PC-3 (cell line): ENCODE measurements at places on chromosomes 7 and 10.

DNA sequence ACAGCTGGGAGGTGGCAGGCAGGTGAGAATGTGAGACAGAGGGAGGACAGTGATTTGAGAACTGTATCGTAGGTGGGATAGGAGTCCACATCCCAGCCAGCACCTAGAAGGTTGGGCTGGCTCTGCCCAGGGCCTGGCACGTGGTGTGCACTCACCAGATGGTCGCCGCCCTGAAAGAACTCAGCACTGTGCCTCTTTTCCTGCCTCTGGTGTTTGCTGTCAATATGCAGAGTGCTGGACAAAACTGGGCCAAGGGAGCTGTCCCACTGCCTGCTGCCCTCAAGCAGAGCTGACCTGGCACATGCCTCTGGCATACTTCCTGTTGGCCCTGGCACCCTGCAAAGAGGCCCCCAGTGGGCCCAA is 36.8 kb downstream of the CHST3 start:
- H3K27me3 ChIP-seq, result no peaks in the 10 kb centered on the region
- no peak for DNase-seq
- H3K4me3 ChIP-seq, result no peak overlapping the region
- no peaks in the 10 kb centered on the region for H3K36me3 ChIP-seq
- H3K27ac ChIP-seq, result no peak overlapping the region

GRCh38 chr10:119518176-119518575 is 24.3 kb downstream of the RGS10 start:
- no peaks in the 10 kb centered on the region for H3K27me3 ChIP-seq
- H3K27ac ChIP-seq, result no peak overlapping the region
- no peak for DNase-seq

DNA sequence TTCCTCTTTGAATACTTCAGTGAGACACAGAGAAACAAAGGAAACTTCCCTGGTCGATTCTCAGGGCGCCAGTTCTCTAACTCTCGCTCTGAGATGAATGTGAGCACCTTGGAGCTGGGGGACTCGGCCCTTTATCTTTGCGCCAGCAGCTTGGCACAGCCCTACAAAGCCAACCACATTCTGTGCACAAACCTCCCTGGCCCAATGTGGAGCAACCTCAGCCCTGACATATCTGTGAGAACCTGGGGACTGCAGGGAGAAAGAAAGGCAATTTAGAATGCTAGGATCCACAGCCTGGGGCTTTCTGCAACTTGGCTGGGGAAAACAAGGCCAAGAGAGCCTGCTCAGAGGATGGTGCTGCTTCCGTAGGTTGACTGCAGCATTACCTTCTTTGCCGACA is 63.5 kb upstream of the PRSS58 start:
- H3K27ac ChIP-seq, result no peak overlapping the region
- H3K4me1 ChIP-seq, result no peaks in the 10 kb centered on the region
- no peaks in the 10 kb centered on the region for H3K36me3 ChIP-seq
- peaks cover 60% of the 10 kb centered on the region for H3K27me3 ChIP-seq
- no peak for DNase-seq

GRCh38 chr10:51659344-51659743 is 40.1 kb downstream of the CSTF2T start:
- no peaks in the 10 kb centered on the region for H3K36me3 ChIP-seq
- no peak overlapping the region for H3K27ac ChIP-seq
- peaks cover 9% of the 10 kb centered on the region; the same call in 1 of the 2 replicates for H3K4me1 ChIP-seq

DNA sequence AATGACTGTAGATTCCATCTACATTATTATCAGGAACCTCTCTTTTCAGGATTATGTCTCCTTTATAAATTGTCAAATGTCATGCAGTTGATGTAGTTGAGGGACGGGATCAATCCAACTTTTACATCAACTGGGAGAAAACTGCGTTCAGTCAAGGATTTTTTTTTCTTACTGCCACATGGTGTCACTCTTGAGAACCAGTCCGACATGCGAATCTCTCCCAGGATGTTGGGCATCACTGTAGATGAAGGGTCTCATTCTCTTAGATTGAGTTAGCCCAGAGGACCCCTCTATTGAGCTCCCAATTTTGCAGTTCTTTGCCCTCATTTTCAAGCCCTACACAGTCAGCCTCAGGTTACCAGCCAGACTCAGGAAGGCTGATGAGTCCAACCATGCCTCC is 120.3 kb upstream of the PTPRZ1 start:
- peak; percentile 26 for DNase-seq
- H3K4me1 ChIP-seq, result no peaks in the 10 kb centered on the region
- no peaks in the 10 kb centered on the region for H3K36me3 ChIP-seq
- no peak overlapping the region for H3K4me3 ChIP-seq

DNA sequence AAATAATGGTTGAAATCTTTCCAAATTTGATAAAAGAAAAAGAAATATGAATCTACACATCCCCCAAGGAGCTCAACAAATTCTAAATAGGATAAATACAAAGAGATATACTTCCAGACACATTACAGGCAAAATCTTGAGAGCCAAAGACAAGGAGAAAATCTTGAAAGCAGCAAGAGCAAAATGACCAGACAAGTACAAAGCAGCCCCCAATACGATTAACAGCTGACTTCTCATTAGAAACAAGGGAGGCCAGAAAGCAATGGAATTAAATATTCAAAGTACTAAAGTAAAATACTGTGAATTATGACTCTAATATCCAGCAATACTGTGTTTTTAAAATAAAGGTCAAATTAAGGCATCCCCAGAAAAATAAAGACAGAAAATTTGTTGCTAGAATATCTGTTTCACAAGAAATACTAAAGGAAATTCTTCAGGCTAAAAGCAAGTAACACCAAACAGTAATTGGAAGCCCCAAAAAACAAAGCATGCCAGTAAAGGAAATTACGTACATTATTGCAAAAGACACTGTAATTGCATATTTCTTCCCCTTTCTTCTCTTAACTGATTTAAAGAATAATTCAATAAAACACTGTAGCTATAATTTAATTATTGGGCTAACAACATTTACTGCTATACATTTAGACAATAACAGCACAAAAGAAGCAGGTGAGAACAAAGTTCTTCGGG is 36.4 kb downstream of the ZNF438 start:
- H3K27ac ChIP-seq, result no peak overlapping the region
- no peaks in the 10 kb centered on the region for H3K27me3 ChIP-seq
- H3K4me1 ChIP-seq, result peaks cover 14% of the 10 kb centered on the region
- H3K36me3 ChIP-seq, result no peaks in the 10 kb centered on the region; the same call in 1 of the 2 replicates

DNA sequence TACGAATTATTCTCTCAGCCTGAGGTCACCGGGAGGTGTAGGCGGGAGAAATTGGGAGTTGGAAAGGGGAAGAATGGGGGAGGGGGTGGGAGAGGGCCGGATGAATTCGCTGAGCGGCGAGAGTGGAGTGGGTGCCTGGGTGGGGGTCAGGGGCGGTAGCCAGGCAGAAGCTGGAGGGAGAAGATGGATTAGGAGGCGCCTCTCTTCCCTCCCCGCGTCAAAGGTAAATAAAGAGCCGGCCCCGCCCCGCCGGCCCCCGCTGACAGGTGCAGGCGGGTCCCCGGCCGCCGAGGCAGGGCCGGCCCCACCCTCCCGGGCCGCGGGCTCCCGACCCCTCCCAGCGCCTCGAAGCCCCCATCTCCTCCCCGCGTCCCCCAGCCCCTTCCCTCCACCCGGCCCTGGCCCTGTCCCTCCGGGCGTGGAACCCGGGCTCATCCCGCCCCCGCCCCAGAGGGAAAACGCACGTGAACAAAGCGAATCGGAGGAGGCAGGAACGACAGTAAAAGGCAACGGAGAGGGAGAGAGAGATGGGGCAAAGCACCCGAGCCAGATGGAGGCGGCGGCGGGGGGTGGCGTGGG is 872 bp downstream of the FAM131B start:
- no peaks in the 10 kb centered on the region for H3K36me3 ChIP-seq
- H3K4me3 ChIP-seq, result peak overlapping the region; percentile 82
- DNase-seq, result no peak
- no peaks in the 10 kb centered on the region; the same call in 1 of the 2 replicates for H3K4me1 ChIP-seq
- H3K27me3 ChIP-seq, result peaks cover 9% of the 10 kb centered on the region
- no peak overlapping the region for H3K27ac ChIP-seq

DNA sequence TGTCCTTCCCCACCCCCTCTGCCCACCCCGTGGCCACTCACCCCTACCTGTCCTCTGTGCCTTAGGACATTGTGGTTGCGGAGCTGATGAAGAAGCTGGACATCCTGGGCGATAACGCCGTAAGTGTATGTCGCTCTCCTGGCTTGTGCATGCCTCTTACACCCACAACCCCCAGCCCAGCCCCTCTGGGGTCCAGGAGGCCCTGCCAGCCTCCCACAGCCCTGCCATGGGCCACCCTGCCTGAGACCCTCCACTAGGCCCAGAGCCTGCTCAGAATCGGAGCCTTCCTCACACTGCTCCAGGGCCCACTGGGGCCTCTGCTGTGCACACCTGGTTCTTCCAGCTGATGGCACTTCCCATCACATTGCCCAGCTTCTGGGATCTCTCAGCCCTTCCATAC is 36.8 kb upstream of the DPYSL4 start:
- H3K4me1 ChIP-seq, result no peaks in the 10 kb centered on the region
- H3K27ac ChIP-seq, result no peak overlapping the region
- H3K4me3 ChIP-seq, result no peak overlapping the region
- DNase-seq, result no peak
- no peaks in the 10 kb centered on the region for H3K27me3 ChIP-seq

DNA sequence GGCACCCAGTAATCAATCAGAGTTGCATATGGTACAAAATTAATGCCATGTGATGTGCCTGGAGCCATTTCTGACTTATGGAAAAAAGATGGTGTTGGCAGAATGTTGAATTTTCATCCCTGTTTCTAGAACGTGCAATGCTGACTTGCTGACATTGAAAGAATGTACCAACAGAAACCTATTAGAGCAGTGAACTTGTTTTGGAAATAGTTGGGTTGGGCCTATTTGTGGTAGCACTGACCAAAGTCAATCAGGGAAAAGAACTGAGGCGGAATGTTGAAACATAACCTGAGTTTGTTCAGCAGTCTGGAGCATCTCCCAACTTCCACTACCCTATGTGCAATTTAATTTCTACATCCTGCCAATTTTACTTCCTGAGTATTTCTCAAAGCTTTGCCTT is 11.7 kb upstream of the KIAA1217 start:
- no peaks in the 10 kb centered on the region; the same call in 1 of the 2 replicates for H3K36me3 ChIP-seq
- H3K27me3 ChIP-seq, result no peaks in the 10 kb centered on the region
- no peak for DNase-seq
- no peak overlapping the region for H3K4me3 ChIP-seq
- H3K4me1 ChIP-seq, result no peaks in the 10 kb centered on the region
- no peak overlapping the region for H3K27ac ChIP-seq

DNA sequence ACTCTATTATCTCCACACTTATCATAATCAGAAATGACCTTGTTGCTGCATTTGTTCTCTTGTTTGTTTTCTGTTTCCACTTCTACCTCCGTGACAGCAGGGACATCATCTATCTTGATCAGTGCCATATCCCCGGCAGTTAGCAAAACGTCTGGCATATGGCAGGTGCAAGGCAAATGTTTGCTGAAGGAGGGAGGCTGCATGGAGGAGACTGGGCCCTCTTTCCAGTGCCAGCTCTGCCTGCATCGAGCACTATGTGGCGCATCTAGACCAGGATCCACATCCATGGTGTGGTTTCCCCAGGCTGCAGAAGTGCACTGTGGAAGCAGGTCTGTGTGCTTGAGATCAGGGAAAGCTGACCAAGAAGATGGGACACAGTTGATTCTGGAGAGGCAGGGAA is 181.2 kb downstream of the KCNMA1 start:
- DNase-seq, result no peak
- H3K4me3 ChIP-seq, result no peak overlapping the region
- no peaks in the 10 kb centered on the region for H3K36me3 ChIP-seq
- H3K27ac ChIP-seq, result no peak overlapping the region

- no peak for DNase-seq
- no peaks in the 10 kb centered on the region for H3K27me3 ChIP-seq
- H3K4me1 ChIP-seq, result peaks cover 32% of the 10 kb centered on the region
- no peak overlapping the region for H3K27ac ChIP-seq
- H3K4me3 ChIP-seq, result no peak overlapping the region
Observed at GRCh38 chr7:135715673-135716072, 12.3 kb downstream of the SLC13A4 start.

GRCh38 chr10:112327678-112328077 is 44.5 kb downstream of the TECTB start:
- H3K4me3 ChIP-seq, result no peak overlapping the region
- H3K4me1 ChIP-seq, result no peaks in the 10 kb centered on the region
- H3K27ac ChIP-seq, result no peak overlapping the region
- no peaks in the 10 kb centered on the region for H3K36me3 ChIP-seq
- no peaks in the 10 kb centered on the region for H3K27me3 ChIP-seq

- peaks cover 17% of the 10 kb centered on the region for H3K36me3 ChIP-seq
- peaks cover 43% of the 10 kb centered on the region for H3K4me1 ChIP-seq
- peak overlapping the region; percentile 54 for H3K27ac ChIP-seq
Observed at GRCh38 chr10:62084451-62084850, 183.0 kb downstream of the ARID5B start.

- H3K27me3 ChIP-seq, result no peaks in the 10 kb centered on the region
- no peak overlapping the region for H3K27ac ChIP-seq
- no peaks in the 10 kb centered on the region for H3K4me1 ChIP-seq
- DNase-seq, result no peak
- H3K4me3 ChIP-seq, result no peak overlapping the region
Observed at GRCh38 chr7:91051966-91052365, 212.3 kb upstream of the FZD1 start.

GRCh38 chr7:114598946-114599345 is 184.3 kb downstream of the FOXP2 start:
- no peak overlapping the region for H3K27ac ChIP-seq
- H3K36me3 ChIP-seq, result no peaks in the 10 kb centered on the region
- H3K4me3 ChIP-seq, result no peak overlapping the region
- no peak for DNase-seq
- H3K27me3 ChIP-seq, result peaks cover 6% of the 10 kb centered on the region; the same call in 1 of the 2 replicates

GRCh38 chr7:17709599-17709998 is 230.7 kb downstream of the SNX13 start:
- no peaks in the 10 kb centered on the region for H3K27me3 ChIP-seq
- no peaks in the 10 kb centered on the region; the same call in 1 of the 2 replicates for H3K4me1 ChIP-seq
- no peaks in the 10 kb centered on the region for H3K36me3 ChIP-seq
- H3K27ac ChIP-seq, result no peak overlapping the region
- no peak for DNase-seq

DNA sequence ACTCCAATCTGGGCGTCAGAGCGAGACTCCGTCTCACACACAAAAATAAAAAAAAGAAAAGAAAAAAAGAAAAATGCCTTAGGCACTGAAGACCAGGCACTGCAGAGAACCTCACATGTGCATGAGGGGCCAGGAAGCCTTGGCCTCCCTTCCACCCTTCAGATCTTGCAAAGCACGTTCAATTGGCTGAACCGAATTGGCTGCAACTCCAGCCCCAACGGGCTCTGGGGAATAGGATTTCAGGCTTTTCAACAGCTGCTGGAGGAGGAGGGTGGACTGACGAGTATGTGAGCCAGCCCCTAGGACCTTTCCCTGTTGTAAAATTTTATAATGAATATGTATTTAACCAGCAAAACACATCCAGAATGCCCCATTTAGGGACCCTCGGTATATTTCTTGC is 16.7 kb downstream of the TMEM120A start:
- no peaks in the 10 kb centered on the region; the same call in 1 of the 2 replicates for H3K36me3 ChIP-seq
- no peak for DNase-seq
- H3K27ac ChIP-seq, result no peak overlapping the region
- no peaks in the 10 kb centered on the region for H3K27me3 ChIP-seq
- no peaks in the 10 kb centered on the region for H3K4me1 ChIP-seq

GRCh38 chr7:38186593-38187314 is 8.7 kb downstream of the STARD3NL start:
- H3K4me1 ChIP-seq, result peaks cover 12% of the 10 kb centered on the region
- H3K36me3 ChIP-seq, result peaks cover 15% of the 10 kb centered on the region
- H3K27me3 ChIP-seq, result no peaks in the 10 kb centered on the region
